ENCODE measurements at places on chromosomes 5 and 9.

- no peak for DNase-seq
Observed at GRCh38 chr5:62691946-62692345, 113.3 kb downstream of the LRRC70 start.

GRCh38 chr9:35537913-35538312, 48.0 kb downstream of the RUSC2 start:
- DNase-seq: no peak

DNA sequence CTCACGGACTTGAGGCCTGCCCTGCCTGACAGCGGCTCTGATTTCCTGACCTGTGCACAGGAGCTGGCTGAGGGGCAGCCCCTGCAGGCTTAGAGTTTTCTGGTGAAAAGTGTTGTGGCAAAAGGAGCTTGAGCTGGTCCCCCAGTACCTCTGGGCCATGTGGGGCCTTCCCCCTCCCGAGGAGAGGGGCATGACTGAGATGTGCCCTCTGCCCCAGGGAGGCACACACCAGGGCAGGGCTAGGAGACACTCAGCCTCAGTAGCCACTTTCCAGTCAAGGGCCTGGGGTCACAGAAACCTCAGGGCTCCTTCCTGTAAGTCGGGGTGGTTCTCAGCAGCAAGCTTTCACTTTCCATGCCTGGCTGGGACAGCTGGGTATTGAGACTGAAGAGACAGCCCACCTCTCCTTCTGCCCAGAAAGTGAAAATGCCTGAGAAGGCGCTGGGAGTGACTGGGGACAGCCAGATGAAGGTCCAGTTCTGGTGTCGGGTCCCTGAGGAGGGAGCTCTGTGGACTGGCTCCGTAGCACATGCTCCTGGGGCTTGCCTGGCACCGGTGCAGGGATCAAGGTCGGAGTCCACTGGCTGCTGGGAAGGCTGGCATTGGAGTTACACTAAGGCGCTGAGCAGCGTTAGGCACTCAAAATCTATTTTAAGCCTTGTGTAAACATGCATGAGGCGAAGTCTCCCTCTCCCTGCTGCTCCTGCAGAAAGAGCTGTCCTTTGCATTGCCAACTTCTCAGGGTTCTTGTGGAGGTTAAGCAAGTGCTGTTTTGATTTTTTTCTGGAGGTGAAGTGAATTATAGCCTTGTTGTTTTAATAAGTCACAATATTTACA, 394.9 kb downstream of the GADD45G start:
- peak; percentile 10 for DNase-seq

GRCh38 chr5:30878746-30879145, 314.7 kb upstream of the CDH6 start:
- DNase-seq: no peak

DNA sequence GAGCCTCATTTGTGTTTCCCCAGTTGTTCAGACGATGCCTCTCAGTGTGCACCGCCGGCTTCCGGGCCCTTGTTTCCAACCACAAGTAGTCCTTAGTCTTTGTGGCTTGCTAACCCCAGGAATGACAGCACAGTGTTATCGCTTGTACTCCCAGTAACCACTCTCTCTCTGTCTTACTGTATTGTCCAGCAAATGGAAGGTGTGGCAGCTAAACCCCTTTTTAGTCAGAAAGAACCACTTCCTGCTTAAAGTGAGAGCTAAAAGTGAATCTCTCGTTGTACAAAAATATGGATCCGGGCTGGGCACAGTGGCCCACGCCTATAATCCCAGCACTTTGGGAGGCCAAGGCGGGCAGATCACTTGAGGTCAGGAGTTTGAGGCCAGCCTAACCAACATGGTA, 61.3 kb downstream of the ENC1 start:
- DNase-seq: peak; percentile 7

GRCh38 chr9:136481558-136481957, 1.3 kb downstream of the SEC16A start:
- no peak for DNase-seq

DNA sequence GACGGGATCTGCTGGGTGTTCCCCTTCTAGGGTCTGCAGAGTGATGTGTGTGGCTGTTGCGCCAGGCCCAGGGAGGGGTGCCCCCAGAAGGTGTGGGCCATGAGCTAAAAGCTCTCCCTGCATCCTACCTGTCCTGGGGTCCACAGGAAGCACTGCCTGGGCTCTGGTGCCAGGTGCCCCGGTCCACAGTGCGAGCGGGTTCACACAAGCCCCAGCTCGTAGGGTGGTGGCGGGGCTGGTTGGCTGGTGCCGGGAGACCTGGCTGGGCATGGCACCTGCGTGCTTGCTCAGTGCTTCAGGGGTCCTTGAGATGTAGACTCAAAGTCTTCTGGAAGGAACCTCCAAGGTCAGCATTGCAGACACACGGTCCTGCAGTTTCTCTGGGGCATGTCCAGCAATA, 25.5 kb downstream of the ASS1 start:
- no peak for DNase-seq

DNA sequence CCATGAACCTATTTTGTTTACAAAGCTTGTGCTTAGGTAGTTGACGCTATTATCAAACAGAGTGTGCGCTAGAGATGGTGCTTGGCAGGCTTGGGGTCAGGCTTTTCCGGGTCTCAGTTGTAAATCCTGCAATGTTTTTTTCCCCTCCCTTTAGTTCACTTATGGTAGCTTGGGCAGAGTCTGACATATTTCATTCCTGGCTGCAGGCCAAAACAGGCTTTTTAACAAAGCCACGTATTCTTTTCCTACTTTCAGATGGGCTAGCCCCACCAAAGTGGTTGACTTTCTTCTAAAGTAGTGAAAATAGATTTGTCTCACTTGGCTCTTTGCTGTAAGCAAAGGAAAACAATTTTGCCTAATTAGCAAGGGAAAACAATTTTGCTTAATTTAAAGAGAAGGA, 58.0 kb upstream of the FBN2 start:
- DNase-seq: no peak

- no peak for DNase-seq
Observed at GRCh38 chr9:13993632-13994185, 320.2 kb downstream of the NFIB start.
